ENCODE measurements at places on chromosomes 12 and 14.

- peak; percentile 47 for DNase-seq
These were observed 3.4 kb downstream of the GPR84 start for GRCh38 chr12:54360717-54361456.

GRCh38 chr14:58537004-58537403 is 100.8 kb upstream of the DACT1 start:
- no peak for DNase-seq

GRCh38 chr12:124715121-124715990 is 147.9 kb upstream of the NCOR2 start:
- no peak for DNase-seq

- peak; percentile 79 for DNase-seq
These were observed at the start of gene HPD for GRCh38 chr12:121858662-121859572. Gene HPD, minus strand, starts transcription at chr12:121858859. Its CDS starts 36 bp downstream, at chr12:121858823.

GRCh38 chr14:76872796-76873432 is 46.7 kb downstream of the LRRC74A start:
- DNase-seq = peak; percentile 72

DNA sequence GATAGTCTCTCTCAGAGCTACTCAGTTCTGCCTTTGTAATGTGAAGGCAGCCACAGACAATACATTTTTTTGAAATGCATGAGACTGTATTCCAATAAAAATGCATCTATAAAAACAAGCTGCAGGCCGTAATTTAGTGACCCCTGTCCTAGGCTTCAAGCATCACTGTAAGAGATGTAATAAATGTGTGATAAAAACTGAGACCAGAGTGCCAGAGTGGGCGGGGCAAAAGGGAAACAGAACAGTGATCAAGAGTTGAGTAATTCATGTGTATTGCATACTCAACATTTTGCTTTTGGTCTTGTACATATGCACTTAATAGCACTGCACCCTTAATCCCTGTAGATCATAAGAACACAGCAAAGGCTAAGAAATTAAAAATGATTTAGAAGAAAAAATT is 743.5 kb downstream of the DIO2 start:
- no peak for DNase-seq

GRCh38 chr12:57430112-57430930 is 522 bp downstream of the R3HDM2 start:
- peak; percentile 31 for DNase-seq

Measured in hepatic stellate cell (primary cell).